A172 (cell line): ENCODE measurements at places on chromosomes 11 and 22. TPM values are rescaled to one million over a fixed set of nuclear protein-coding genes. Genes with fewer than 3 reads are reported as not detected.

DNA sequence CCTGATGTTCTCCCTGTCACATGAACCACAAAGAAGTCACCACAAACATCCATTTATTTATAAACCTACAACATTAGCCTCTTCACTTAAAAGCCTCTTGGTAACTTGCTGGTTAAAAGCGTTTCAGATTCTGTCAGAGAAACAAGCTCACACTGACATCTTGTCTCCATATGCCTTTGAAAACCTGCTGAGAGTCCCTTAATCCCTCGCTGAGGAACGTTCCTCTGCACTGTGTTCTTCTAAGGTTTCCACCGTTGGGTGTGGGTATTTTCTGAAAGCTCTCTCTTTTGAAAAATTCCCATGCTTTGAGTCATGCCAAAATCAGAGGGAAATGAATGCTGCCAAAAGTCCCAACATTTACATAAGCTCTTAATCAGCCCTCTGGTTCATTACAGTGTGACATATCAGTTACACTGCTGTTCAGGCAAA, 149.8 kb downstream of the CCDC34 start:
- peak; percentile 89 for DNase-seq

DNA sequence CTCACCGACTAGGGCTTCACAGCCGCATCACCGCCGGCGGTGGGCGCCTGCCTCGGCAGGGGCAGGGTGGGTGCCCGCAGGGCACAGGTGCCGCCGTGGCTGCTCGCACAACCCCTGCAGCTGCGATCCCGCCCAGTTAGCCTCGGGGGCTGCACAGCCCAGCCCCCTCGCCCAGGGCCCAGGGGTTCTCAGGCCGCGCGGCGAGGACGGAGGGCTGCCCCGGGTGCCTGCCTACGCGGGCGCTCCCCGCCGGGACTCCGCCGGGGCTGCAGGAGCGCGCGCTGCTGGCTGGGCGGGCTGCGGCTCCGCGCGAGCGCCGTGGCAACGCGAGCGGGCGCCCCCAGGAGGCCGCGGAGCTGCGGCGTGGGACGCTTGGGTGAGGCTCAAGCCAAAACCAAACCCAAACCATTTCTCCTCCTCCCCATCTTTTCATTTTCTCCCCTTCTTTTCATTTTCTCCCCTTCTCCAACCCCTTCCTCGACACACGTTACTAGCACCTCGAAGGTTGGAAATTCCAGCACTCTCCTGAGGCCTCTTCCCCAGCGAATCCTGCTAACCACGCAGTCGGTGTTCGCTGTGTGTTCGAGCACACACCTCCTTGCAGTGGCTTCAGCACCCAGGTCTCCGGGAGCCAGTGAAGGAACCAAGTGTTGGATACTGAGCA, at the start of gene MICAL3:
Gene MICAL3 (minus strand): TSS at position 286 of the 664 bp plus-strand sequence. CDS start 117,749 bp downstream, outside the sequence.
- no peak for DNase-seq

GRCh38 chr11:32396331-32396730, 39.0 kb downstream of the WT1 start:
- DNase-seq: no peak

GRCh38 chr11:1227551-1228100, 4.8 kb downstream of the MUC5B start:
- DNase-seq: no peak

PPFIBP2 gene
- 0.38 and 3.1 TPM in 2 replicates for total RNA-seq

CRYBA4 gene
- not detected in 2 replicates for total RNA-seq
